ENCODE measurements at places on chromosomes 5 and 9. TPM values are rescaled to one million over a fixed set of nuclear protein-coding genes. Genes with fewer than 3 reads are reported as not detected.

GRCh38 chr5:112929336-112930081 is 7.5 kb upstream of the REEP5 start:
- peak; percentile 28 for DNase-seq

- DNase-seq, result no peak
Measured at GRCh38 chr9:15219546-15219945, 87.5 kb downstream of the TTC39B start.

DNA sequence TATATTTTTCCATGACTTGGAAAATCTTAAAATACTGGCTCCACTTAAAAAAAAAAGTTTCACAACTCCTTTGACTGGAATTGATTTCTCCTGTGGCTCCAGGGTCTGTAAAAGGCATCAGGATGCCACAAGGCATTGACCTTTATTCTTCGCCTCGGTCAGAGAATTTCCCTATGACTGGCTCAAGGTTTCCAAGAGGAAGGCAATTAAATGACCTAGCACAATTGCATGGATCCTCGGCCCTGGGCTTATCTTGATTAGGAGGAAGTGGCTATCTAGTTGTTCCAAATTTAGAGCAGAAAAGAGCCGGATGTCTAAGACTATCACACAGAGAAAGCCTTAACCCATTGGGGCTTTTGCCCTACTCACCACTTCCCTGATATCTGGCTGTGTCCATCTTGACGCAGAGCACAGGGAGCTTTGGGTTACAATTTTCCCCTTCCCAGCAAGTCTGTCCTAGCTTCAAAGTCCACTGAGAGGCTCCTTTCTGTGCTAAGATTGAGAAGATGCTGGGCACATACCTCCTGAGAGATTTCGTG is 56.9 kb upstream of the COL15A1 start:
- DNase-seq, result no peak

DNA sequence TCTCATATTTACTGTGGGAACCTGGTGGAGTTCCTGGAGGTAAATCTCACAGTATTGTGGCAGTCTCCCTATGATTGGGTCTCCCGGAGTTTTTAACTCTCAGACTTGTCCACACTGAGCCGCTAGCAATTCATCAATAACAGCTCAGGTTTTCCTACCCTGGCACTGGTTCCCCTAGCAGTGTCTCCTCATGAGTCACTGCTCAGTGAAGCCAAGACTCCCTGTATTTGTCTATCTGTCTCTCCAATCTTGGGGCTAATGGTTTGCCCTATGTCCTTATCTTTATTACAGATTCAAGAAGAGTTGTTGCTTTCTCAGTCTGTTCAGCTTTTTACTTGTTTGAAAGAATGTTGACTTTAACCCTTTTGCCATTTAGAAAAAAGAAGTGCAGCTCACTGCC is 176.7 kb upstream of the FGF10 start:
- DNase-seq, result no peak

The NR5A1 gene
- total RNA-seq, result not detected

Measured in activated CD4-positive, alpha-beta T cell treated with anti-CD3 and anti-CD28 coated beads, Interleukin-2, amount 10 ng/mL, durations not matched to agents 7 days and 5 days (primary cell).